ENCODE measurements at places on chromosomes 7 and 10.

DNA sequence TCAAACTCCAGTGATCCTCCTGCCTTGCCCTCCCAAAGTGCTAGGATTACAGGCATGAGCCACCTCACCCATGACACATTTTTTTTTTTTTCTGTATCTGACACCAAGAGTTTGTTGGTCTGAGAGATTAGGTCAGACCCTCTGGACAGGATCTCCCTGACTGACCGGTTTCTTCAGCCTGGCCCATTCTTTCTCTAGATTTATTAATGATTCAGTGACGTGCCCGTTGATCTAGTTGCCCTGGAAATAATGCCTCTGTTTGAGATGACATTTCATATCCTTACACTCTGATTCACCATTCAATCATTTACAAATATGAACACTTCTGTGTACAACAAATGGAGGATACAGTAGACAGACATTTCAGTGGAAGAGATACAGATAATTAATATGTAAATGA, 1.4 kb upstream of the ZNF212 start:
- DNase-seq: no peak

DNA sequence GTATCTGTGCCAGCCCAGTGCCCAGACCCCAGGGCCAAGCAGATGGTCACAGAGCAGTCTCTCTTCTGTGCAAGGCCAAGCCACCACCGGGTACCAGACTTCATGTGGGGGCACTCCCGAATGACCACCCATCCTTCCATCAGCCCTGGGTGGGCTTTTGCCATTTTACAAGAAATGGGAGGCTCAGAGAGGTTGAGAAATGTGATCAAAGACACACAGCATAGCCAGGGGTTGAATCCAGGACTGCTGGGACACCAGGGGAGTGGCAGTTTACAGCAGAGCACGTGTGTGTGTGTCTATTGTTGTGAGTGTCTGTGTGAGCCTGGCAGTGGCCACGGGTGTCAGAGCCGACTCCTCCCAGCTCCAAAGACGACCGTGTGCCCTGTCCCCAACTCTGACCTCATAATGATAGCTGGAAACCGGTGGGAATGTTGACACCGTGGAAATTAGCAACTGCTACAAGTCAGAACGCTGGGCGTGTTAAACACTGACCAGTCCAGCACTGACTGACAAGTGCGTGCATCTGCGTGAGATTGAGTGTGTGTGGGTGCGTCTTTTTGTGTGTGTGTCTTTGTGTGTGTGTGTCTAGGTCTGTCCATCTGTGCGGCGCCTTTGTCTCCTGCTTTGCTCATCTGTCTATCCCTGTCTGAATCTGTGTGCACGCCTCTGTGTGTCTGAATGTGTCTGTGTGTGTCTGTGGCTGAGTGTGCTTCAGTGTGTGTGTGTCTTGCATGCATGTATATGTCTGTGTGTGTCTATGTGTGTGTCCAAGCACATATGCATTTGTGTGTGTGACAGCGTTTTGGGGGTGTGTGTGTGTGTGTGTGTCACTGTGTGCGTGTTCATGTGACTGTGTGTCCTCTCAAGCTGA, 17.2 kb upstream of the SLC29A4 start:
- no peak for DNase-seq

DNA sequence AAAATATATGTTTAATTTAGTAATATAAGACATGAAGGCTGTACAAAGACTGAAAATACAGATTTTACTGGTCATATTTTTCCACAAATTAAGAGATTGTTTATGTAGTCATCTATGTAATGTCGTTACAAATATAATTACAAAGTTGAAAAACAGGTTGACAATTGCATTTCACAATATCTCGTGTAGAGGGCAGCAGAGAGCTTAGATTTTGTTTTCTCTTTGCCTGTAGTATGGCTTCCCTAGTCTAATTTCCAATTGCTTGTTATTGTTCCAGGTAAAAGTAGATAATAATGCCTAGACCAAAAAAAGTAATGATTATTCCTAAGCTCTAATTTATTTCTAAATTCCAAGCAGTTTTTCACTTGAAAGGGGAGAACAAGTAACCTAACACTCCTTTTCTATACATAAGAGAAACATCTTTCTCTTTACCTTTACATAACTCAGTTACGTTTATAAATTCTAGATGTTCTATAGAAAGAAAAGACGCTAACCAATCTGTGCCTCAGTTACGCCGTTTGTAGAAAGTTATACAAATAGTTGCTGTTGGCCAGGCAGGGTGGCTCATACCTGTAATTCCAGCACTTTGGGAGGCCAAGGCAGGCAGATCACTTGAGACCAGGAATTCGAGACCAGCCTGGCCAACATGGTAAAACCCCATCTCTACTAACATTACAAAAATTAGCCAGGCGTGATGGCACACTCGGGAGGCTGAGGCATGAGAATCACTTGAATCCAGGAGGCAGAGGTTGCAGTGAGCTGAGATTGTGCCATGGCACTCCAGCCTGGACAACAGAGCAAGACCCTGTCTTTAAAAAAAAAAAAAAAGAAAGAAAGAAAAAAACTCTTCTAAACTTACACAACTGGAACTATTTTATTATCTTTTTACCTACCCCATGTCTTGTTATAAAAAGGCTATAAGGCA, 30.0 kb downstream of the NET1 start:
- no peak for DNase-seq

DNA sequence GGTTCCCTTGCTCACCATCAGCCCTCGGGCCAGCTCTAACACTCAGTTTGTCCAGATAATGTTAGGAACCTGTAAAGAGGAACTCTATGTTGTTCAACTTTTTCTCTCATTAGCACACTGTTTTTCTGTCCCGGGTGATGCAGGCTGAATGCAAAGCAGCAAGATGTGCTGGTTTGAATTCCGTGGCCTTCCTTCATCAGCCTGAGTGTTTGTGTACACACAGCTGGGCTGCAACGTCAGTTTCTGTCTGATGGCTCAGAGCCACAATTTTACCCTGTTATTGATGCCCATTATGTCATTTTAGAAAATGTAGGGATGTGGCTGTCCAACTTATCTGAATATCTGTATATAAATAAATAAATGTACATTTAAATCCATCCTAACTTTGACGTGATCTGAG, 152.0 kb downstream of the PLPP4 start:
- no peak for DNase-seq

DNA sequence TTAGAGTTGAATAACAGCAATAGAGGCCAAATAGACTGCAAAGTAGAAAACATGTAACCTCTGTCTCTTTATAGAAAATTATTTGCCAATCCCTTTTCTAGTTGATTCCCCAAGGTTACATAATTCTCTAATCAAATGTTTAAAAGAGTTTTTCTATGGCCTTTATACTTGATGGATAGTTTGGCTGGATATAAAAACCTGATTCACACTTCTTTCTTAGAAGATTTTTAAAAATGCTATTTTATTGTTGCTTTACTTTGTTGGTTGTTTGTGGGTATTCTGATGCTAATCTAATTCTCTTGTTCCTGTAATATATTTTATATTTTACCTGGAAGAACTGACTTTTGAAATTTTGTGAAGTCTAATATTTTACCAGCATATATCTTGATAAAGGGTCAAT, 331.1 kb upstream of the MTPN start:
- DNase-seq: no peak

- DNase-seq: no peak
Measured at GRCh38 chr7:38525857-38526256, 105.3 kb downstream of the AMPH start.

DNA sequence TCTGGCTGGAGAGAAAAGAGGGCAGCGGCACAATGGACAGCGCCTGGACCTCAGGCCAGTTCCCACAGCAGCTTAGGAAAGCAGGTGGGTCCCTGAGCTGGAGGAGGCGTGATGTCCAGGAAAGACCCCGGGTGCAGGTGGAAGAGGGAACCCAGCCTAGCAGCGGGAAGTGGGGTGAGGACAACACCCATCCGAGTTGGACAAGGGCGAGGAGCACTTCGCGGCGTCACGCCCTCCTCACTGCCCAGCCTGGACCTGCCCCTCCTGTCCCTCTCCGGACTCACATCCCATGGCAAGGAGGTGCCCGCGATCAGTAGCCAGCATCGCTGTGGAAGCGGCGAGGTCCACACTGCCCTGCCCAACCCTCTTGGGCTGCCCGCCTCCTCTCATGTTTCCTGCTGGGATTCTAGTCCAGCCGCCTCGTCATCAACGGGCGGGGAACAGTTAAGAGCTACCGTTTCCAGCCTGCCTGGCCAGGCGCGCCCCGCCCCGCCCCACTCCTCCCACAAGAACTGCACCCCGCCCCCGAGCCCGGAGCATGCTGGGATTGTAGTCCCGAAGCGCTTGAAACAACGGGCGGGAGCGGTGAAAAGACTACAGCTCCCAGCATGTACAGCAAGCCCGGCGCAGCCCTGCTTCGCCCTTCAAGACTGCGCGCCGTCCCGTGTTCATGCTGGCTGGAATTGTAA, 930.6 kb upstream of the ZNF722 start:
- DNase-seq: no peak

DNA sequence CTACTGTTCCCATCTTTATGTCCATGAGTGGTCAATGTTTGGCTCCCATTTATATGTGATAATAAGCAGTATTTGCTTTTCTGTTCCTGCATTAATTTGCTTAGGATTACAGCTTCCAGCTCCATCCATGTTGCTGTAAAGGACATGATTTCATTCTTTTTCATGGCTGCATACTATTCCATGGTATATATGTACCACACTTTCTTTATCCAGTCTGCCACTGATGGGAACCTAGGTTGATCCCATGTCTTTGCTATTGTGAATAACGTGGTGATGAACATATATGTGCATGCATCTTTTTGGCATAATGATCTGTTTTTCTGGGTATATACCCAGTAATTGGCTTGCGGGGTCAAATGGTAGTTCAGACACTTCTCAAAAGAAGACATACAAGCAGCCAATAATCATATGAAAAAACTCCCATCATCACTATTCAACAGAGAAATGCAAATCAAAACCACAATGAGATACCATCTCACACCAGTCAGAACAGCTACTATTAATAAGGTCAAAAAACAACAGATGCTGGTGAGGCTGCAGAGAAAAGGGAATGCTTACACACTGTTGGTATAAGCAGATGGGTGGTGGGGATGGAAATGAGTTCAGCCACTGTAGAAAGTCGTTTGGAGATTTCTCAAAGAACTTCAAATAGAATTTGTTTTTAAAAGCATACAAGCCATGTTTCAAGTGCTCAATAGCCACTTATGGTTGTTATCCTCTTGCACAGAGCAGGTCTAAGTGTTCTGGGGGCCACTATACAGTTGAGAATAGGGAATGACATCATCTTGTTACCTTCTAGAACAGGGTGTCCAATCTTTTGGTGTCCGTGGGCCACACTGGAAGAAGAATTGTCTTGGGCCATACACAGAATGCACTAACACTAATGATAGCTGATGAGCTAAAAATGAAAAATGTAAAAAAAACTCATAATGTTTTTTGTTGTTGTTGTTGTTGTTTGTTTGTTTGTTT, 23.2 kb upstream of the SDK1 start:
- no peak for DNase-seq

DNA sequence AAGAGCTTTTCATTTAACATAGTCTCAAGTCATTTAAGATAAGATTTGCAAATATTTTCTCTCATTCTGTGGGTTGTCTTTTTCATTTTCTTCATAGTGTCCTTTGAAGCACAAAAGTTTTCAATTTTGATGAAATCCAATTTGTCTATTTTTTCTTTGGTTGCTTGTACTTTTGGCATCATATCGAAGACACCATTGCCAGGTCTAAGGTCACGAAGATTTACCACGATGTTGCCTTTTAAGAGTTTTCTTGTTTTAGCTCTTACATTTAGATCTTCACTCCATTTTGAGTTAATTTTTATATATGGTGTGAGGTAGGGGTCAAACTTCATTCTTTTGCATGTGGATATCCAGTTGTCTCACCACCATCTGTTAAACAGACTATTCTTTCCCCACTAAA, 34.7 kb downstream of the TMEM270 start:
- no peak for DNase-seq

GRCh38 chr10:44923611-44924010, 12.5 kb downstream of the TMEM72 start:
- no peak for DNase-seq

GRCh38 chr10:68559841-68560185, 324 bp upstream of the TET1 start:
- DNase-seq: no peak

DNA sequence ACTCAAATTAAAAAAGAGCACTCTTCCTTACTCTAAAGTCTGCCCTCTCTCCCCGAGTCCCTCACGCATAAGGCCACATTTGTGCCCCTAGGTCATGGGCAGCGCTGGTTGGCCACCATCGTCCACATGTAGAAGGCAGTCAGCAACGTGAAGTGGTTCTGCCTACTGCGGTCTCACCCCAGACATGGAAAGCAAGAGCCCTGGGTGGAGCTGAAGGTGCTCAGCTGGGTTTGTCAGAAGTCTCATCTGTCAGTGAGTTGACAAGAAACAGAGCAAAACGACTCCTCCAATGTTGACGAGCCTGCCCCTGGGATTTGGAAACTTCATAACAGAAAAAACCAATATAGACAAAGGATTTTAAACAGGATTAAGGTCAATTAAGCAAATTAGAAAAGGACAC, 192.3 kb upstream of the PRSS58 start:
- DNase-seq: no peak

- no peak for DNase-seq
Measured at GRCh38 chr10:63197344-63198092, 64.4 kb downstream of the NRBF2 start.

DNA sequence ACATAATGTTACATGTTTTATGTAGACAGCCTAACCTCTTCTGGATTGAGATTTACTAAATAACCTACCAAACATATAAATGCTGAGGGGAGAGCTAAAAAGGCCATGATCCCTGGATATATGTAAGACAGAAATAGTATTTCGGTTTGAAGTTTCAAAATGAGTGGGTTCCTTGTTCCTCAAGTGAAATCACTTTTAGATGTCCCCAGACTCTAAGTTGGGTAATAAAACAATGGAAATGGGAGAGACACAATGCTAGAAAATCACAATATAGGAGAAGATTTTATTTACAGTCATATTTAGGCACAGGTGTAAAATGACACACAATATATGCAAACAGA, 56.5 kb downstream of the SHTN1 start:
- no peak for DNase-seq

GRCh38 chr10:108515821-108516220, 1351.3 kb upstream of the SORCS1 start:
- DNase-seq: no peak

Data from central memory CD8-positive, alpha-beta T cell (primary cell).